ENCODE measurements at places on chromosomes 16 and 17. TPM values are rescaled to one million over a fixed set of nuclear protein-coding genes. Genes with fewer than 3 reads are reported as not detected.
A peak's percentile ranks its signal among the peaks of the same experiment; 100 is the strongest.

Gene NPW
- polyA plus RNA-seq, result not detected

GRCh38 chr16:50245417-50246298, 20.7 kb upstream of the ADCY7 start:
- peak; percentile 67 for DNase-seq

DNA sequence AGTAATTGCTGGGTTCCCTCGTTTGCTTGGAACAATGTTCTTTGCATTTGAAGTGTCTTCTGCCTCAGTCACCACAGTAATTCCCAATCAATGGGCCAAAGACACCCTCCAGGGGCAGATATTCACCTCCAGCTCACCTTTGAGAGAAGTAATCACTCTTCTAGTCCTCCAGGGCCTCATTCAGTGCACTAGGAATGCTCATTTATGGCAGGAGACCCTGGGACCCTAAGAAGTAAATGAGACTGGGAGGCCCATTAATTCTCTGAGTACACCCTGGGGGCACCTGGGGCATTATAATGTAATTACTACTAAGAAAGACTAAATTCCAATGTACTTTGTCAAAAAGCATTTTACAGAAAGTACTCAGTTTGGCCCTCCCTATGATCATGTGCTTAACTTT, 158.2 kb upstream of the XYLT1 start:
- no peak for DNase-seq

GRCh38 chr17:45320931-45321461, 4.2 kb upstream of the MAP3K14 start:
- no peak for DNase-seq

Gene PHB1
- 165 TPM for polyA plus RNA-seq

Gene KRTAP4-5
- polyA plus RNA-seq, result not detected

DNA sequence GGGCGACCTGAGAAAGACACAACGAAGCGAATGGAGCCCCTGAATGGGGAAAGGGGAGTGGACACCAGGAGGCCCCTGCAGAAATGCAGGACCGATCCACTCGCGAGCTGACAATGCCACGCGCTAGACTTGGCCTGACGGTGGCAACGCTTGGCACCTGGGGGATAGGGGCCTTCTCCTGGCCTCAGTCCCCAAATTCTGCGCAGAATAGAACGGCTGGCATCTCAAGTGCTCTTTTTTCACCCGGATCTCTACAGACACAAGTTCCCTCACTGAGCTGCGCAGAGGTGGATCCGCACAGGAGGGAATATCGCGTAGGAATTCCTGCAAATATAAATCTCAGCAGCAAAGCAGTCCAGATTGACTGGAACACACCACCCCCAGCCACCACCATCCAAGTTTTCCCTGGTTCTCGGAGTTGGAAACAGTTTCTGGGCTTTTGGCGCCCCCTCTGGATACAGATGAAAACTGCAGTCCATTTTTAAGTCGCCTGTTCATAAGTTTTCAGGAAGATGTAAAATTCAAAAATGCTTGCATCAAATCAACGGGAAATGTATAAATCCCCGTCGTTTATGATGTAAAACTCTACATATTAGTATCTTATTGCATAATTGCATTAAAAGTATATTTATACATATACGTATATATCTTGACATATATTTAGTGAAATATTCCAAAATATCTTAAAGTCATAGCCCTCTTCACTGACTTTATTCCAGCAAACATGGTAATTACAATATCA, 2.3 kb upstream of the SOX9 start:
- no peak for DNase-seq

Gene CCL16
- polyA plus RNA-seq, result not detected

Gene RAB34
- polyA plus RNA-seq, result 12.2 TPM

DNA sequence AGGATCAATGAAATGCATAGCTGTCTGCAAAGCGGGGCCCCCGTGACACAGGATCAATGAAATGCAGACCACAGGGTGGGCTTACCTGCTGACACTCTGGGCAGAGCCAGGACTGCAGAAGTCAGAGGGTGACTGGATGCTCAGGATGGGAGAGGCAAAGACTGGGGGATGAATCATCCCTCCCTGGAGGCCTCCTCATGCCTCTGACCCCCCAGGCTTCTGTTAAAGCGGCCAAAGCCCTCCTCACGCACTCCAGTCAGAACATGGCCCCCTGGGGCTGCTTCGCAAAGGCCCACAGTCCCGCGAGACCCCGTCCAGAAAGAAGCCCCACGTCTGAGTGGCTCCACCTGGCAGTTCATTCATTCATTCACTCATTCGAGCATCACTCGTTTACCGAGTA, 38.4 kb upstream of the FOXF1 start:
- no peak for DNase-seq

GRCh38 chr16:48955837-48956236, 325.8 kb downstream of the CBLN1 start:
- no peak for DNase-seq

Gene GAST
- not detected for polyA plus RNA-seq

DNA sequence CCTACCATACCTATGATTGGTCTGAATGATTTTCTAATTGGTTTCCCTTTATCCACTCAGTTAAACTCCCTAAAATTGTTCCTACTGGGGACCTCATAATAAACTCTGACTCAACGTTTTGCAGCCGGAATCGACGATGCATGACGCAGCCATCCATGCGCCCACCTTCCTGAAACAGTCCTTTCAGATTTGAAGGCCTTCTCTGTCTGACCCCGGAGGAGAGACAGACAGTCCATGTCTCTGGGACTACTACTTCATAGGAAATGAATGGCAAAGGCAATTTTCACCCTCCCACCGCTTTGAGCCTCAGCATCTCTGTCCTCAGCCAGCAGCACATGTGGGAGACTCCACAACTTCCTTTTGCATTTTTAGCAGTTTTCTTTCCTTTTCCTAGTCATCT, 13.5 kb downstream of the VAT1L start:
- no peak for DNase-seq

GRCh38 chr17:71461498-71462169, 659.2 kb upstream of the SOX9 start:
- no peak for DNase-seq

GRCh38 chr16:69906838-69907401, 44.2 kb upstream of the CLEC18A start:
- DNase-seq, result no peak

Gene MMP15
- polyA plus RNA-seq, result 0.06 TPM

Gene ZDHHC1
- not detected for polyA plus RNA-seq

Gene CD300E
- polyA plus RNA-seq, result not detected

GRCh38 chr16:56289416-56289815, 98.1 kb downstream of the GNAO1 start:
- no peak for DNase-seq

- DNase-seq, result no peak
Measured at GRCh38 chr16:73011926-73012325, 36.0 kb downstream of the ZFHX3 start.

GRCh38 chr17:15263680-15264079, 1.4 kb downstream of the PMP22 start:
- DNase-seq, result no peak

GRCh38 chr16:48318630-48319029, 66.6 kb downstream of the SIAH1 start:
- DNase-seq, result peak; percentile 81

- DNase-seq, result no peak
Measured at GRCh38 chr16:1433756-1434155, 2.9 kb downstream of the PERCC1 start.

Gene DRC3
- not detected for polyA plus RNA-seq

DNA sequence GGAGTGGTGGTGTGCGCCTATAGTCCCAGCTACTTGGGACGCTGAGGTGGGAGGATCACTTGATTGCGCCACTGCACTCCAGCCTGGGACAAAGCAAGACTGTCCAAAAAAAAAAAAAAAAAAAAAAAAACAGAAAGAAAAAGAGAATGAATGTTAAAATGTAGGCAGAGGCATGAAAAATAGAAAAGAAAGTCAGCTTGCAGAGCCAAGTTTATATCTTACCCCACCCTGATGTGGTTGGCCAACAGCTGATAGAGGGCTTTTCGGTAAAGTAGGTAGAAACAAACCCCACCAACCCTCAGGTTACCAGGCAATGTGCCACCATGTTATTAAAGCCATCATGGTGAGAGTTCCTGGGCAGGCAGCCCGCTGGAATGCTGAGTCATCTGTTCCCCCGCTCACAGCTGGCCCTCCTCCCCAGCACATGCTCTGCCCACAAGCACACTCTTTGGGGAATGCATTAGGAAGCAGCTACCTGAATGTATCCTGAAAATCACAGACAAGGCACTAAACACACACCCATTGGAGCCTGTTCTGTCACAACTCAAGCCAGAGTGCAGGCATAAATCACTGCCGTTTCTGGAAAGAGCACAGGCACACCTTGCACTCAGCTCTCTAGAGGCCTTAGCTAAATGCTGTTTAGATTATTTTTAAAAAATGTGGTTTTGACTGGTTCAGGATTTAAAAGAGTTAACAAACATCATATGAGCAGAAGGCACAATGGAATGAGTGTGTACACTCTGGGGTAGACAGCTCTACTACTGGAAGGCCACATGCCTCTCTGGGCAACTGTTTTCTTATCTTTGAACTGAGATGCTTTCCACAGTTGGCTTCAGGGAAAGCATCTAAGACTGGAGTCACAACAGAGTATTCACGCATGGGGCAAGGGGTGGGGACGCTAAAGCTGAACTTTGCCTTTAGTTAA, 128.5 kb downstream of the PARN start:
- no peak for DNase-seq

- DNase-seq, result no peak
Measured at GRCh38 chr16:47197536-47198179, 53.9 kb upstream of the NETO2 start.

DNA sequence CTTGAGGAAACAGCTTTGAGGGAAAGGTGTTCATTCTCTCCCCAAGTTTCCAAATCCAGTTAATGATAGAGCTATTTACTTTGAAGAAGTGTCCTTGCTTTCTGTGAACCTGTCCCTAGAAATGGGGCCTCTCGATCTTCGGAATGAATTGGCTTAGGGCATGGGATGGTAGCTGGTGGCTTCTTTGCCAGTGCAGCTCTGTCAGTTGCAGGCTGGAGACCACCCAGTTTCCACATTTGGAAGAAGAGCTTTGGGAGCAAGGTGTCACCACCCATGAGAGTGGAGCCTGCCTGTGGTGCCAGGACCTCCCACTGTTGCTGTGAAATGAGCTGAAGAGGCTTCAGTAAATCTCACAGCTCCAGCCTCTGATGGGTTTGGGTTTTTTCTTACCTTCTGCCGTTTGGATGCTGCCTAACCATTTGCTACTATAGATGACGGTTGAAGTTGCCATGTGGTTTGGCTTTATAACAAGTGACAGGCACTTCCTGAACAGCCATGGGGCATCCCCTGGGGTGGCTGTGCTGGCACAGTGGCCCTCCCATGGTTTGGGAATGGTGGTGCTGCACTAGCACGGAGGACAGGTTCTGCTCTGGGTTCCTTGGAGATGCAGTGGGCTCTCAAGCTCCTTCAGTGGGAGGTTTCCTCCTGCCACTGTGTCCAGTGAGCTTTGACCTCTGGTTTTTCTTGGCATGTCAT, 19.5 kb upstream of the SLC5A10 start:
- peak; percentile 33 for DNase-seq

DNA sequence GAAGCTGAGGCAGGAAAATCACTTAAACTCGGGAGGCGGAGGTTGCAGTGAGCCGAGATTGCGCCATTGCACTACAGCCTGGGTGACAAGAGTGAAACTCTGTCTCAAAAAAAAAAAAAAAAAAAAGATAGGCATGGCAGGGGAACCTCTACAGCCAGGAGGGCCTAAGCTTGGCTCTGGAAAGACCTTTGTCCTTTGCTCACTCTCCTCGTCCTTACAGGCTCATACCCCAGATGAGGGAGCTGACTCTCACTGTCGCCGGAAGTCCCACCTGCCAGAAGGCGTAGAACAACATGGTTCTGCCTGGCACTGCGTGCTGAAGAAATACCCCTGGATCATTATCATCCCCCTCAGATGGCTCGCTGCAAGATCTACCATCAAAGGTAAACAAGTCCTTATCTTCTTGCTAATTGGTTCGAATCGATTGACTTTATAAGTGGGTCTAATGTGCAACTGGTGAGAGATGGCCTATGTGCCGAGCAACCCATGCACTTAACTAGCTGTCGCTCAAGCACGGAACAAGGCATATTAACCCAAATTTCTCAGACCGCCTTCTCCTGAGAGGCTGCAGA, 29.7 kb downstream of the RTN4RL1 start:
- DNase-seq, result no peak

Gene HSPB9
- not detected for polyA plus RNA-seq

DNA sequence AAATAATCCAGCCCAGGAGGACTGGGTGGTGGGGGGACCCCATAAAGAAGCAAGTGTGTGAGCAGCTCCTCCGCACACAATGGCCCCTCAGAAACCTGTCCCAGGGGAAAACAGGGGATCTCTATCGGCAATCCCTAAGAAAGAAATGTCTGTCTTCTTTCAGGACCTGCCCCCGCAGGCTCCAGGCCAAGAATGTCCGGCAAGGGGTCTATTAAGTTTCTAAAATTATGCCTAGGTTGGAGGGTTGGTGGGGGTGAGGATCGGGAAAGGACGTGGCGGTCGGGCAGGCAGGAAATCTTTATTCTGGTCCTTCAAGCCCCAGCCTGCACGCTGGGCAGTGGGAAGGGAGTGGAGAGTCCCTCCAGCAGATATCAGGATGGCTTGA, 23.4 kb upstream of the LITAF start:
- no peak for DNase-seq

DNA sequence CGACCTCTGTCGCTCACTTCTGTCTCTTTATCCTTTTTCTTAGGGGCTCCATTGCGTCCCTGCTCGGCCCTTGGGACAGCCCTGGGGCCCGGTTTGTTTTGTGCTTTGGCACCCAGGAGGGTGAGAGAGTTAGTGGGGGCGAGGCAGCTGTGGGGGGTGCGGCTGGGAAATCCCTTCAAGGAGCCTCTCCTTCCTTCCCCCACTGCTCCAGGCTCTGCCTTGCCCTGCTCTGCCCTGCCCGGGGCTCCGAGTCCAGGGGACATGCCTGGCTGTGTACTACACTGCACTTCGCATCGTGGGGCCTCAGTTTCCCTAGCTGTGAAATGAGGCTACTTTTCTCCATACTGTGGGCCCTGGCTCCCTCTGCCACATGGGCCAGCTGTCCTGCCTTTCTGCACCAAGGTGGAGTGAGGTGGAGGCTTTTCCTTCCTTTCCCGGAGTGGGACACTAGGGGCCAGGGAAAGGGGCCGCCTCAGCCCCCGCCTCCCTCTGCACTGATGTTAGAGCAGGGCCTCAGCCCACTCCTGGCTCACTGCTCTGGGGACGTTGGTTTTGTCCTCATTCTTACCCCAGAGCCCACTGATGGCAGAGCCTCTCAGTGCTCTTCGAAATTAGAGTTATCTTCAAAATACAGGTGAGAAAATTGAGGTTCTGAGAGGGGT, 980 bp downstream of the LLGL1 start:
- DNase-seq, result no peak

DNA sequence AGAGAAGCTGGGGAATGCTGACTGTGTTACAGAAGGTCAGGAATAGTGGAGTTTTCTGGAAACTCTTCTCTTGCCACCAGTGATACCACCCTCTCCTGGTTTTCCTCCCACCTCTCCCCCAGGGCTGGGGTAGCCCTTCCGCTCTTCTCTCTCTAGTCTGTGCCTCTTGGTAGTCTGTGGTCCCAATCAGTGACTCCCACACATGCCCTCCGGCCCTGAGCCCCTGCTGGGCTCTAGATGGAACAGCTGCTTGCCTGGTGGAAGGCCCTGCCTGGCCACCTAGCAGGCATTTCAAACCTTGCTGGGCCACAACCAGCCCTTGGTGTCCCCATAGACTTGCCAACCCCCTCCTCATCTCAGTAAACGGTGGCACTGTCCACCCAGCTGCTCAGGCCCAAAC, 15.2 kb upstream of the MTSS2 start:
- no peak for DNase-seq
